Adrenal gland (tissue), 19 donors: ENCODE measurements at places on chromosomes 13 and 19.
A peak's percentile ranks its signal among the peaks of the same experiment; 100 is the strongest.

GRCh38 chr13:111459803-111460547 lies 139.5 kb downstream of the TEX29 start:
- no peak for DNase-seq

DNA sequence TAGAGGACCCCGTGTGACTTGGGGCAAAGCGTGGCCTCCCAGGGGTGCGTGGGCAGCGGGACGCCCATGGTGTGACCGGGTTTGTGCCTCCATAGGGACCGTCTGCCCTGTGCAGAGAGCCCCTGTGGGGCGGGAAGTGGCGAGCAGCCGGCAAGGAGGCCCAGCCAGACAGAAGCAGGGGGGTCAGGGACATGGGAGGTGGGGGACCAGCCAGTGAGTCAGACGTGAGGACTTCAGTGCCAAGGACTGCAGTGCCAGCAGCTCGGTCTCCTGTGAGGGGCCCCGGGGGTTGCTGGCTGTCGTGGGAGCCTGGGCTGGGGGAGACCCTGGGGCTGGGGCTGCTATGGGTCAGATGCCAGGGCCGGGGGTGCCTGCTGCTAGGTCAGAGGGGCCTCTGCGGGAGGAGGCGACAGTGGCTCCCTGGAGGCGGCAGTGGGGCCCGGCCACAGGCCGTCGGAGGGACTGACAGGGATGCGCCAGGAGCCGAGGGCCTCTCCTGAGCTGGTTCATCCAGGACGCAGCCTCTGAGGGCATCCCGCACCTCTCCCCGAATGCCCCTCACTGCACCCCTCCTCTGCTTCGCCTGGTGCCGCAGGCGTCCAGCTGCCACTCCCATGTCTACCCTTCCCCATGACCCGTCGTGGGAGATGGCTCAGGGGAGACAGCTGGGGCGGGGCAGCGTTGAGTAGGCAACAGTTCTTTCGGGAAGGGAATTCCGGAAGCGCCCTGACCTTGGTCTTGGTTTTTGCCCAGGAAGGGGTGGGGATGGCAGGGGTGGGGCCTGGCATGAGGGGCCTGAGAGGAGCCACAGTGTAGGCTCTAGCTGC lies 80.0 kb downstream of the KDM4B start:
- DNase-seq: peak; percentile 85

- no peak for DNase-seq
Observed at GRCh38 chr13:46914341-46914740, 17.5 kb upstream of the HTR2A start.

GRCh38 chr19:46213156-46213555 lies 16.4 kb upstream of the IGFL1 start:
- no peak for DNase-seq

DNA sequence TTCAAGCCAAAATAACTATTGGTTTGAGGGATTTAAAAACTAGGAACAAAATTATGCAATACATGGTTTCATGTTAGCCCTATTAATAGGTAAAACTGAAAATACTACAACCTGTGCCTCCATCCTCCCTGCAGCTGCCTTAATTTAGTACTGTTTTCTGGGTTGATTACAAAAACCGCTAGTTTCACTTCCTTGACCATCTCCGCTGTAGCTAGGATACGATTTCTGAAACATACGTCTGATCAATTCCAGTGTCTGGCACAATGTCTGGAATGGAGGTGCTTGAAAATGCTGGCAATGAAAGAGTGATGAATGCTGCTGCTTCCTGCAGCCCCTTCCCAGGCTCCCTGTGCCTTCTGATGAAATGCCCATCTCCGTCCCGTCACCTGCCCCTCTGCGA lies 273.5 kb downstream of the SHISA2 start:
- no peak for DNase-seq

- DNase-seq: no peak
Observed at GRCh38 chr13:43472339-43472738, 314.4 kb downstream of the ENOX1 start.

DNA sequence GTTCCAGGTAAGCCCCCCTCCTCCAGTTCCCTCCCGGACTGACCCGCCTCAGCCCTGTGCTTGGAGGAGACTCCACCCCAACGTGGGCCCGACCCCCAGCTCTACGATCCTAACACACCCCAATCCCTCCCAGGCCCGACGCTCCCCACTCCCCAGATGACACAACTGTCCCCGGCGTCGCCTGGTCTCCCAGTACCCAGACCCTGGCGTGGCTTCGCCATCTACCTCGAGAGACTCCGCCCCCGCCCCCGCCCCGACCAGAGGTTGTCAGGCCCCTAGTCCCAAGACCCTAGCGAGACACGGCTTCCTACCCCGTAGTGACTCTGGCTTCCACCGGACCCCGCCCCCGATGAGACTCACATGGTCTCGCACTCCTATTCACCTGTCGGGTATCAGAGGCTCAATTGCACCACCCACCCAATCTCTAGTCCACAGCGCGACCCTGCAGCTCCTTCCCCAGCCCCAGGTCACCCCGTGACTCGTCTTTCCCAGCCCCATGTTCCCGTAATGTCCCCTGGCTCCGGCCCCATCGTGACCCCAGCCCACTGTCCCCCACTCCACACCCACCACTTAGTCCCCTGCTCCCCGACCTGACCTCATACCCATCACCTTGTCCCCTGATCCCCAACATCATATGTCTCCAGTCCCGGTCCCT lies 2.9 kb downstream of the CD37 start:
- peak; percentile 16 for DNase-seq

- no peak for DNase-seq
Observed at GRCh38 chr19:36460046-36460445, 29.3 kb downstream of the ZNF566 start.

- DNase-seq: no peak
Observed at GRCh38 chr19:10615429-10616023, 9.8 kb upstream of the SLC44A2 start.
